NCI-H2081 treated with DMSO at 0.1 percent for 48 hours (cell line): ENCODE measurements at places on chromosomes 5 and 9.
A peak's percentile ranks its signal among the peaks of the same experiment; 100 is the strongest.

DNA sequence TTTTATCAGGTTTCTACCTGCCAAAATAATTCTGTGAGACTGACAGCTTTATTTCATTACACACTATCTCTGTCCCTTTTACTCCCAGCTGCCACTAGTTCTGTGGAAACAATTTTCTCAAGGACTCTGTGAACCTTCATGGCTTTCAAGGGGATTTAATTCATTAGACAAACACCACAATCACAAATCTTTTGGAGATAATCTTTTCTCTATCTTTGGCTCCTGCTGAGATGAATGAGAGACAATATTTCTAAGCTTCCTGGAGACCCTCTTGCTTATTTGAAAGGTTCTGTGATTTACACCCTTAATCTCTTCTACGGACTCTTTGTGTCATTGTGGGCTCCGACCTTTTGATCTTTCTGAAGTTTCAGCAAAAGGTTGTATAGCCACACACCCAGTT is 222.6 kb downstream of the PRDM9 start:
- DNase-seq: no peak

- DNase-seq: no peak
These were observed 718.0 kb upstream of the CDH10 start for GRCh38 chr5:25362799-25363198.

DNA sequence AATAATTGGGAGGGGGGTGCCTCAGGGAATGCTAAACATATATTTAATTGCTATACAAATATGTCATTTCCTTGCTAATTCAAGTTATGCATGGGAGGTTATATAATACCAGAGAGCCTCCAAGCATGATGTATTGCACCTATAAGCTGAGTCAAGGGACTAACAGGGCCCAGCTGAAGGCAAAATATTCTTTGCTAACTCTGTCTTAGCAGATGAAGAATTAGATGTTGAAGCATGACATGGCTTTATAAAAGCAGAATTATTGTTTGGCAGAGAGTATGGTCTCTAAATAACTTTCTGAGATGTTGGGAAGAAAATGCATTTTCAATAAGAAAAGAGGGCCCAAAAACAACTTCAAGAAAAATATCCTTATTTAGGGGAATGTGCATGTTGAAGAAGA is 60.4 kb downstream of the SGCD start:
- peak; percentile 12 for DNase-seq

- no peak for DNase-seq
These were observed 59.4 kb upstream of the RAPGEF1 start for GRCh38 chr9:131799177-131799823.

DNA sequence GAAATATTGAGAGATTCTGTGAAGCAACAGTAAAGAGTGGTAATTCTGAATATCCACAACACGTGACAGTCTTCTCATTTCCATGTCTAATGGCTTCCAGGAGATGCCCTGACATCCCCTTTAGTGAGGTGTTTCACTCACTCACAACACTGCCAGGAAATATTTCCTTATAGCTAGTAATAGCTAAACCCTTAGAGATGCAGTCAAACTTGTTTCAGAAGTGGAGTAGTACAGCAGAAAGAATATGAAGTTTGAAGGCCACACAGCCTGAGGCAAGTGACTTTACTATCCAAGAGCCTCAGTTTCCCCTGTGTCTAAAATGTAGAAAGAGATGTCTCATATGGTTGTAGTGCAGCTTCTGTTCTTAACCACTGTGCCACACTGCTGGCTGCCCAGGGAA is 139.2 kb downstream of the CDK5RAP2 start:
- no peak for DNase-seq

GRCh38 chr5:609506-609905 is 2.6 kb upstream of the CEP72 start:
- DNase-seq: no peak

DNA sequence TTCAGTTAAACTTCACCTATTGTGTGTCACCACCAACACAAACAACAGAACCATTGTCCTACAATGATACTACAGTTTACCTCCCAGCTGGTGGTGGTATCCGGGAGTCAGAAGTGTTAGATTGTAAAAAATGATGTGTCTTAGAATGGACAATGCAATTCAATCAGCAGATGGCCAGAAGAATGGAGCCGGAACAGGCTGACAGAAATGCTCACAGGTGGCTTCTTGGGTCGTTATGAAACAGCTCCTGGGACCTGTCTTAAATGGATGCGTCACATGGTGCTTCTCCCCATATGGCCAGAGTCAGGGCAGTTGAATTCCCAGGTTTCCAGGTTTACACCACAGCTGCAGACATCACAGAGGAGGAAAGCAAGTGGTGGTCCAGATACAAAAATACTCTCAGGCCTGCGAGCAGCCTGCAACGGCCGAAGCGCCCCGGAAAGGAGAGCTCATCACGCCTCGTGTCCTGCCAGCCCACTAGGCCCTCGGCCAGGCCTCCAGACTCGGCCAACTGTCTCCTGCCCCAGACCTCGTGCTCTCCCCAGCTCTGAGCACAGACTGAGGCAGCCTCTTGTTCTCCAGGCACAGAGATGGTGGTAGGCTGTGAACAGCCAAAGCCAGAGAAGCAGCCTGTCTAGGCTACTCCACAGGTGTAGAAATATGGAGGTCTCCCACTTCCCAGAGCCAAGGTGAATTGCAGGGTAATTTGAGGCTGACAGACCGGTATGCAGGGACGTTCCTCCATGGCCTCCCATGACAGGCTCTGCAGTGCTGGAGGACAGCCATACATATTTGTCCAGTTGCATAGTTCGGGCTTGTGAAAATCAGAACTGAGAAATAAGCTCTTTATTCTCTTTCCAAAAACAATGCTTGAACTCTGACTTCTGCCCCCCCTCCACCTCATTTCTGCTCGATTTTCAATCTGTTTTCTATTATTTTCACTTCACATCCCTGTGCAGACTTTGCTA is 98.5 kb upstream of the SPATA31C2 start:
- no peak for DNase-seq

DNA sequence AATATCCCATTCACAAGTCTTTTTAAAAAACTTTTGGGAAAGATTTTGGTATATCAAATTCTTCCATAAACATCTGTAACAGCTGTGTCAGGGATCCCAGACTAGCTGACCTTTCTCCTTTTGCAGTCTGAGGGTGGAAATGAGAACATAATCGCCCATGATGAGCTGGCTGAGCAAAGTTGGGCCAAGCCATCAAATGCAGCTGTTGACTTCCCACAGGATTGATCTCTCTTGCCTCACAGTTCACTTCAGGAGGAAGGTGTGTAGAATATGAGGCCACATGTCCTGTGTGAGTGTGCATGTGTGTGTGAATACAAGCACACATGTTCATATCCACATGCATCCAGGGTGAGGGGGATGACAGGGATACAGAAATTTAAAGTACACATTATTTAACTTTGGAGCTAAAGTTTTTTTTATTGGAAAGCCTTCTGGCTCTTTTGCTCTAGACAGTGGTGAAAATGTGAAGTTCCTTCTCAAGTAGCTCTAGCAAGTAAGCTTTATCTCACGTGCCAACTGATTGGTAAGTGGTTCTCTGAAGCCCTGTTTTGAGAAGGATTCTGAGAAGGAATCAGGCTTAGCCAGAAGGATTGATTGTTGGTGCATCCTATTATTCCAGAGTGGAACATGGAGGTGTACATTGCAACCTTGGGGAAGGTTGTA is 468.8 kb upstream of the DMAC1 start:
- DNase-seq: no peak

- no peak for DNase-seq
These were observed 10.7 kb downstream of the MARCHF6 start for GRCh38 chr5:10364186-10364689.

DNA sequence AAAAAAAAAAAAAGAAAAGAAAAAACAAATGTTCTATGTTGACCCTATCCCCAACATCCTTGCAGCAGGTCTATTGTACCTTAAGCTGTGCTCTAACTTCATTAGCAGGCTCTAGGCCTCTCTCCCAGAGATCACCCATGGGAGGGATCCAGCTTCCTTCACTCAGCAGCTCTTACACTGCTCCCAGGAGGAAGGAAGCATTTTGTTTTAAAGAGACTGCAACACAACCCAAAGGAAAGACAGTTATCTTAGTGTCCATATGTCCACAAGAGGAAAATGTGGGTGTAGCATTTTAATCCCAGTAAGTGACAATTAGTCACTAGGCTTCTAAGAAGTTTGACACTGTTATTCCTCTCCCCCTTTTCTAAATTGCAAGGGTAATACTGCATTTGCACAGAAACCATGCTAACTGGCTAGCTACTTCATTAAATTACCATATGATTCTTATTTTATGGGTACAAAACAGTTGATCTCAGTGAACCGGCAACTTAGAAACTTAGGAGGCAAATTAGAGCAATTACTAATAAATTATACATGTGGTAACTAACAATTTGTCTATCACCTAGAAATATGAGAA is 58.8 kb downstream of the MARCHF3 start:
- DNase-seq: no peak

DNA sequence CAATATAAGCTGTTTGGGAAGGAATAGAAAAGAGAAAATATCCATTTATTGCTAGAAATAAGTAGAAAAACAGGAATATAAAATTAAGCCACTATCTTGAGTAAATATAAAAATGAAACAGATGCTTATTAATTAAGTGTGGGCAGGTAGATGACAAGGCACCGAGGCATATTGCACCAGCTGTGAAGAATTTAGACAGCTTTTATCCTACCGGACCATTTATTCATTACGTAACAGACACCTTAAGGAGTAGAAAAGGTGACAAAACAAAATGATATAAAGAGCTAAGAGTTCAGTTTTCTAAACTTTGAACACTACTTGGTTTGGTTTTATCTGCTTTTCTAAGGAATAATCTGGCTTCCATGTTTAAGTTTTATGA is 404.1 kb downstream of the PTPRD start:
- DNase-seq: no peak

DNA sequence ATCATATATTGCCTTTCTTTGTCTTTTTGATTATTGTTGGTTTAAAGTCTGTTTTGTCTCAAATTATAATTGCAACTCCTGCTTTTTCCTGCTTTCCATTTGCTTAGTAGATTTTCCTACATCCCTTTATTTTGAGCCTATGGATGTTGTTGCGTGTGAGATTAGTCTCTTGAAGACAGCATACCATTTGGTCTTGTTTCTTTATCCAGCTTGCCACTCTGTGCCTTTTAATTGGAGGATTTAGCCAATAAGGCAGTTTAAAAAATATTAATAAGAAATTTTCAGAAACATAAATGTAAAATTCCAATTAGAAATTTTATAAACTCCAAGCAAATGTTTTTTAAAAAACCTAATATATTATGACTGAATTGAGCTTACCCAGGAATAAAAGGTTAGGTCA is 24.0 kb downstream of the BTNL8 start:
- DNase-seq: no peak

- no peak for DNase-seq
These were observed 82.6 kb upstream of the EQTN start for GRCh38 chr9:27379311-27380251.

- peak; percentile 65 for DNase-seq
These were observed 29.5 kb upstream of the ALDH1B1 start for GRCh38 chr9:38362852-38363588.

DNA sequence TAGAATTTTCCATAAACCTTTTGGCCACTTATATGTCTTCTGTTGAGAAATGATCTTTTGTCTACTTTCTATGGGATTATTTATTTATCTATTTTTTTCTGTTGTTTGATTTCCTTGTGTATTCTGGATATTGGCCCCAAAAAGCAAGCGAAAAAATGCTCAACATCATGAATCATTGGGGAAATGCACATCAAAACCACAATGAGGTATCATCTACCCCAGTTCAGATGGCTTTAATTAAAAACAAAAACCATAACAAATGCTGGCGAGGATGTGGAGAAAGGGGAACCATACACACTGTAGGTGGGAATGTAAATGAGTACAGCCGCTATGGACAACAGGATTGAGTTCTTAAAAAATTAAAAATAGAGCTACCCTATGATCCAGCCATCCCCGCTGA is 125.0 kb upstream of the LPCAT1 start:
- no peak for DNase-seq

GRCh38 chr5:139880416-139881142 is 85.0 kb downstream of the PSD2 start:
- no peak for DNase-seq

DNA sequence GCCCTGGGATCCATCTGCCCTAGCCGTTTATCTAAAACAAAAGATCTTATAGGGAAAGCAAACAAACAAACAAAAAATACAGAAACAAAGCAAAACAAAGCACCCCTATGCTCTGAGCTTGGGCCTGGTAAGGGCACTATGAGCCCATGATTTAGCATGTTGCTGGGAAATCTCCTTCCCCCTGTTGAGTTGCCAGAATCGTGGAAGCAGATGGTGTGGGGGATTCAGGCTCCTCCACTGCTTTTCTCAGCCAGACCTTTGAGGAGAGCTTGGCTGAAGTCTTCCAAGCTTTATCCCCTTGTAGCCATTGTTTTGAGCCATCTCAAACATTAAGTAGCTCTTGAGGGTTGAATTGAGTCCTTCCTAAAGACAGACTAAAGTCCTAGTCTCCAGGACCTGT is 29.9 kb downstream of the TMC1 start:
- no peak for DNase-seq

- DNase-seq: no peak
These were observed 132.1 kb downstream of the KDM4C start for GRCh38 chr9:6889868-6890267.

- no peak for DNase-seq
These were observed 111.7 kb upstream of the MRPS30 start for GRCh38 chr5:44697025-44697424.

- DNase-seq: no peak
These were observed 223.0 kb downstream of the IRX1 start for GRCh38 chr5:3818624-3819023.

- DNase-seq: no peak
These were observed 124.2 kb downstream of the GNA14 start for GRCh38 chr9:77523891-77524290.

- no peak for DNase-seq
These were observed 718.8 kb downstream of the TLR4 start for GRCh38 chr9:118423021-118423420.

- DNase-seq: no peak
These were observed 31.0 kb downstream of the KIF4B start for GRCh38 chr5:155044591-155044990.

GRCh38 chr5:65672796-65673195 is 48.0 kb downstream of the SHLD3 start:
- DNase-seq: no peak

- no peak for DNase-seq
These were observed 636.7 kb downstream of the NR2F1-AS1 start for GRCh38 chr5:92944337-92944736.

- DNase-seq: no peak
These were observed 34.5 kb upstream of the MED27 start for GRCh38 chr9:132114102-132114707.

GRCh38 chr5:12805165-12805698 is 901.0 kb upstream of the CTNND2 start:
- no peak for DNase-seq
